ENCODE measurements at places on chromosomes 11 and 22.

GRCh38 chr11:109433753-109434256, 11.8 kb downstream of the C11orf87 start:
- DNase-seq: no peak

DNA sequence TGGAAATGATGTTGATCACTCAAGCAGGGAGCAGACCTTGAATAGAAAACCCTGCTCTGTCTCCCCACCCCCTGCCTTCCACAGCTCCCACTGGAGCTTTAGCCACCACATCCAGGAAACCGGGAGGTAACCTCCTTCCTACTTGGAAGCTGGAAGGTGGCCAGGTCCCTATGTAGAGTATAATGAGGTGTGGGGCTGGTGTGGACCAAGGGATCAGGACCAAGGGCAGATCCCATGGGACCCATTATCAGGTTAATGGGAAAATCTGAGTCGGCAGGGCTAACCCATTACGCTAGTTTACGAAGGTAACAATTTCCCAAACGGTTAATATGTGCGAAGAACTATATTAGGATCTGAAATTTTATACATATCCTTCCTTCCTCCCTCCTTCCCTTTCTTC, 321.9 kb downstream of the MIAT start:
- no peak for DNase-seq

DNA sequence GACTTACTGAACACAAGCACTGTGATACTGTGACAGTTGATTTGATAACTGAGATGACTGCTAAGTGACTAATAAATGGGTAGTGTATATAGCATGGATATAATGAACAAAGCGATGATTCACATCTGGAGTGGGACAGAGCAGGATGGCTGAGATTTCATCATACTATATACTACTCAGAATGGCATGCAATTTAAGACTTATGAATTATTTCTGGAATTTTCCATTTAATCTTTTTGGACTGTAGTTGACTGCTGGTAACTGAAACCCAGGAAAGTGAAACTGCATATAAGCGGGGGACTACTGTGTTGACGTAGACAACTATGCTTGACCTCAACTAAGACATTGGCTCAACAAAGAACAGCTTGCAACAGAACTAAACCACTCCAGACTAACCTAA, 20.0 kb upstream of the NUCB2 start:
- no peak for DNase-seq

GRCh38 chr11:128201801-128202200, 385.6 kb downstream of the ETS1 start:
- DNase-seq: no peak

DNA sequence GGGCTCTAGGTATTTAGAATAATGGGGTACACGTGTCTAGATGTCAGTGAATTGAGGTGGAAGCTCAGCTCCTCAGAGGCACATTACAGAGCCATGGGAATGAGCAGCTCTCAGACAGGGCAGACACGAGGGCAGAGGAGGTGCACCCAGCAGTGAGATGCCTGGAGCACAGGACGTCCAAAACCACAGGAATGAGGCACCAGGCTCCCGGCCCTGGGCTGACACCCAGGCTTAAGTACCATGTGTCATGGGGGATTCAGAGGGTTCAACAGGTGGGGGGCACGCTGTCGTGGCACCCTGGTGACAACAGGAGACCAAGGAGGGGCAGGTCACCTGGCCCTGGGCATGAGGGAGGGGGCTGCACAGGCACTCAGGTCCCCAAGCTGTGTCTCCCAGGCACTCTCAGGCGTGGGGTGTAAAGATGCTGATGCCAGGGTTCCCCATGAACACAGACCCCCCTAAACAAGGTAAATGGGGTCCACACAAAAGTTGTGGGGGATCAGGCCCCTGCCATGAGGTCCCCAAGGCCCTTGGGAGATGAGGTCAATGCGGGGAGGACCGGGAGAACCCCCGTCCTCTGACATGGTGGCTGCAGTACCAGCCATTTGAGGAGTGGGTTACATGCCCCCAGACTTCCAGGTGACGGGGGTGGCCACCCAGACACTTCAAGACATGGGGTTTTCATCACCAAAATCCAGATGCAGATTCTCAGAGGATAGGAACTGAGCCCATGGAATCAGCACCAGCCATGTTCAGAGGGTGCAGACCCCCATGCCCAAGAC, 5.6 kb upstream of the SYT8 start:
- DNase-seq: no peak

DNA sequence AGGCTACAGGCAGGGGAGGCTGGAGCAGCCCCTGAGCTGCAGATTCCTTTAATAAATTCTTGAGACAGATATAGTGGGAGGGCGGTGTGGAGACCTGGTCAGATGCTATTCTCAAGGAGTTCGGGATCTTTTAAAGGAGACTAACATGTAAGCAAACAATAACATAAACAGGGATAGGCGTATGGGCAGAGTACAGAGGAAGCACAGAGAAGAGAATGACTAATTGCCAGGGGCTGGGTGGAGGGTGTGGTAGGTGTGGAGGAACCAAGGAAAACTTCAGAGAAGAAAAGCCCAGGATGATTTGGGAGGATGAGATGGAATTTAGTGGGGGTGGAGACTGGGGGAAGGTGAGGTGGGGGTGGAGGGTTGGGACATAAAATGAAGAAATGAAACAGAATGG, 9.7 kb upstream of the HEPHL1 start:
- no peak for DNase-seq

GRCh38 chr11:18050848-18051247, 4.8 kb upstream of the TPH1 start:
- DNase-seq: no peak

DNA sequence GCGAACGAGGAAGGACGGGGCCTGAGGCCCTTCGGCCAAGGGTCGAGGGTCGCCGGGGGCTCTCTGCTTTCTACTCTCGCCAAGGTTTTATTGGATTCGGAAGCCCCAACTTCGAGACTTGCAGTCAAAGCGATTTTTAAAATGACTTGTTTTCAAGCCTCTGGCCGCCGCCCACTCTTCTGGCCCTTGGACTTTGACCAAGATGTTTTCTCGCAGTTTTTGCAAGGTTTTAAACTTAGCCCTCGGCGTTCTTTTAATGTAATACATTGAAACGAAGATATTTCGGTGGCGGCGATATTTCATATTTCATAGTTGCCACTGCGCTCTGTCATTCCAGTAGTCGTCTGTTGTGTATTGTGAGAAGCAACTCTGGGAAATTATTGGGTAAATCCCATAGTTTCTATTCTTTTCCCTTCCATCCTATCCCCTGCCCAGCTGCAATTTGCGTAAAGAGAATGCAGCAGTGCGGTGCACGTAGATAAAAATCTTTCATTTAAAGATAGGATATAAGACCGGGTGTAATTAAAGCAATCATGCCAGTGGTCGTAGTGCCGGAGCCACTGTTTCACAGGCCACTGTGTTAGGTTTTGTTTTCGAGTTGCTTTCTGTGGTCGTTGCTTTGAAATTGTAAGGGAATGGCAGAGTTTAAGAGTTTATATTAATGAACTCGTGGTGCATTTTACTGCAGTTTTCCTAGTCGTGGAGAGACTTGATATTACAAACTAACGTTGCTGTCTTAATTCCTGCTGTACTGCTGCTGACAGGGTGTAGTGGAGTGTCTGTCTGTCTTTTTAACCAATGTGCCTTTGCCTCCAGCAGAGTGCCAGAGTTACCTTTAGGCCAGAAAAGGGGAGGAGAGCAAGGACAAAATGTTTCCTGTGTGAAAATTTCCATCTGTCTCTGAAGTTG, 702 bp downstream of the BIRC2 start:
- peak; percentile 10 for DNase-seq

GRCh38 chr11:47470671-47471070, 21.7 kb upstream of the RAPSN start:
- DNase-seq: no peak

GRCh38 chr22:20299746-20300136, 20.1 kb downstream of the DGCR6L start:
- DNase-seq: no peak

DNA sequence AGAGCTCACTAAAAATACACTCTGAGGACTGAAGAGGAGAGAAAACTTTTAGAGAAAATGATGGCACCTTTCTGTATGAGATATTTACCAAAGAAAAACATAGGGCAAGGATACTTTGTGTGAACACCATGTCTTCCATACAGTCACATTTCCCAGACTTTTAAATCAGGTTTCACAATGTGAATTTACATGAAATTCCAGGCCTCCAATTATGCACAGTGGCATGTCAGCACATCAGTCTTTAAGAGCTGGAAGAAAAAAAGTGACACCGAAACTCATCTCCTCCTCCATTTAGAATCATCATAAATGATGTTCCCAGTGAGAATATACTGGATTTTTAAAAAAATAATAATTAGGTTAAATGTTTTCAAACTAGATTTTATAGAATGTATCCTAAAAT, 232.2 kb upstream of the UBASH3B start:
- no peak for DNase-seq

DNA sequence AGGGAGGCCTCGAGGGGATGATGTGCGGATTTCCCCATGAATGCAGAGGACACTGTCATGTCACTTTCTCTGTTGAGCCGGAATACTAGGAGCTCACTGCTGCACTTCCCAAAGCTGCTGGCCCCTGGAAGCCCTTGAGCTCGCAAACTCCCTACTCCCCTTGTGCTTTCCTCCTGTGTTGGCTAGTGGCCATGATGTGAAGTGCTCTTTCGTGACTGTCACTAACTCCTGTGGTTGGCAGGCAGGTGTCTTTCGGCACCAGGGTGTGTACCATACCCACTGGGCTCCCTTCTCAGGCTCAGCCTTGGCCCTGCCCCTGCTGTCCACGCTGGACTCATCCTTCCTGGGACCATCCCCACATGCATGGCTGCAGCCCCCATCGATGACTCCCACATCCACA, 86.2 kb downstream of the BTBD10 start:
- no peak for DNase-seq

DNA sequence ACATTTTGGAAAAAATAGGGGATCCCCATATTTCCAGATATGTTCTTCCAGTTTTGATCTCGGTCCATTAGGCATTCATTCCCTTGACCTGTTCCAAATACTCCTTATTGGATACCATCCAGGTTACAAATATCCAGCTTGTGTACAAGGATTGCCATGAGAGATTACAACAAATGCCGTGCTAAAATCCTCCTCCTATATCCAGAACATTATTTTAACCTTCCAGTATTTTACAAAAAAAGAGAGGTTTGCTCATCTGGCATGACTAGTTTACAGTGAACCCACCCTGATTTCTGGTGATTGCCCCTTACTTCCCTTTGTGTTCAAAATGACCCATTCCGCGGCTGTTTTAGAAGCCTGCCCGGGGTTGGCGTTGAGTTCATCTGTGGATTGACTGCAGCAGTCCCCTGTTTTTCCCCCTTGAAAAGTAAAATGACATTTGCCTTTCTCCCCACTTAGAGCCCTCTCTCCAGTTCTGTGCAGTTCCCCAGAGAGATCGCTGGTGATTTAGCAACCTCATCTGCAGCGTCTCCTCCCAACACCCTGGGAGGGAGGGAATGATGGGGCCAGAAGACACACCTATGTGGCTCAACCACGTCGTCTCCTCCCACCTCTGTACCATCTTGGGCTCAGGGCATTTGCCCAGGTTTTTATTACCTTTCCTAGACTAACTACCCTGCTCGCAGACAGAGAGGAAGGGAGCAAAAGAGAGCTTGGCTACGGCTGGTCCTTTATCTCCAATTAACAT, 73.6 kb downstream of the DSCAML1 start:
- DNase-seq: no peak

GRCh38 chr11:66012946-66013761, 1.3 kb downstream of the CST6 start:
- DNase-seq: peak; percentile 81

- no peak for DNase-seq
These were observed 1.3 kb downstream of the ARHGEF12 start for GRCh38 chr11:120337355-120338106.

DNA sequence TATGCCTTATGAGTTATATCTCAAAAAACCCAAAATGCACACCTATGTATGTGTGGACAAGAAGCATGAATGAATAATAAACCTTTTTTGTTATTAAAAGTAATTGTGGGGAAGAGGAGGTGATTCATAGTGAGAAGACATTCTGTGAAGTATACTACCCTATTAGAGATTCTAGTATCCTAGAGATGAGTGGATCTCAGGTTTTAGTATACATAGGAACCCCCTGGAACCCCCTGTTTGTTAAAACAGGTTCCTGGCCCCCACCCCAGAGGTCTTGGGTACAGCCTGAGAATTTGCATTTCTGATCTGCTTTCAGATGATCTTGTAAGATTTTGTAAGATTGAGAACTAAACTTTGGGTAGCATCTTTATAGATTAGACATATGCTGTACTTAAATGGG, 17.5 kb downstream of the NUCB2 start:
- no peak for DNase-seq

GRCh38 chr22:33851821-33852384, 68.4 kb downstream of the LARGE1 start:
- no peak for DNase-seq

GRCh38 chr11:77146261-77147035, 18.4 kb downstream of the MYO7A start:
- DNase-seq: no peak

DNA sequence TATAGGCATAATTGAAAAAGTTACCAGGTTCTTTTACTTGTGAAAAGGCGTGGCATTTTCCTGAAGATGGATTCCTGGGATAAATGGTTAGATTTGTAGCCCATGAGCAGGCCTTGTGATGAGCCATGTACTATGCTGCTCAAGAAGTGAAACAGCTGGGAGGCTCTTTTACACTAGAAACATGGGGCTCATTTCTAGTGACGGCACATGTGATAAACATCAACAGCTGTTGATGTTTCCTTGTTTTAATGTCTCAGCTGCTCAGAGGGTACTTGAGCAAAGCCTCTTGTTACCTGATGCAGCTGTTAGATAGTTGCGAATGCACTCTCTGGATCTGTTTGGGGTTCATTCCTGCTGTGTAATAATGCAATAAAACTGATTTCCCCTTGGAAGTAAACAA, 396.8 kb downstream of the GUCY1A2 start:
- DNase-seq: no peak
